Left kidney (tissue), 8 donors: ENCODE measurements at places on chromosomes 16 and 17.

DNA sequence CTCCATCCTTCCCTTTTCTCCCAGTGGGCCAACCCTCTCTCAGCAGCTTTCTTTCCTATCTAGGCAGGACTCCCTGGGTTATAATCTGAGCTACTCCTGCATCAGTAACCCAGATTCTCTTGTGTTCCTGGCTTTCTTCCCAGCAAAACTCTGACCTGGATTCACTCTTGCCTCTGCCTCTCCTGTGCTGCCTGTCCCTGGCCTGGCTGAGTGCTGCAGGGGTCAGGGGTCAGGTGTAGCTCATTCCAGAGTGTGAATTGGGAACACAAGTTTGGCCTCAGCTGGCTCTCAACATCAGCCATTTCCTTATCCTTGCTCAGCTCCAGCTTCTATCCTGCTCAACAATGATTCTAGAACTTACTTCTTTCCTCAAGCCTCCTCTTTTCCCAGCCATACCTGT lies 2.5 kb upstream of the ST6GALNAC2 start:
- no peak for DNase-seq

GRCh38 chr17:42407289-42407836 lies 15.7 kb downstream of the CAVIN1 start:
- peak; percentile 37 for DNase-seq

GRCh38 chr17:71176331-71176730 lies 944.5 kb upstream of the SOX9 start:
- no peak for DNase-seq

GRCh38 chr17:9038380-9038779 lies 17.1 kb downstream of the NTN1 start:
- DNase-seq = no peak

- DNase-seq = no peak
These were observed 96.4 kb upstream of the SHISA6 start for GRCh38 chr17:11144358-11145233.

- DNase-seq = no peak
These were observed 369.0 kb upstream of the EEF2KMT start for GRCh38 chr16:5466551-5466950.

DNA sequence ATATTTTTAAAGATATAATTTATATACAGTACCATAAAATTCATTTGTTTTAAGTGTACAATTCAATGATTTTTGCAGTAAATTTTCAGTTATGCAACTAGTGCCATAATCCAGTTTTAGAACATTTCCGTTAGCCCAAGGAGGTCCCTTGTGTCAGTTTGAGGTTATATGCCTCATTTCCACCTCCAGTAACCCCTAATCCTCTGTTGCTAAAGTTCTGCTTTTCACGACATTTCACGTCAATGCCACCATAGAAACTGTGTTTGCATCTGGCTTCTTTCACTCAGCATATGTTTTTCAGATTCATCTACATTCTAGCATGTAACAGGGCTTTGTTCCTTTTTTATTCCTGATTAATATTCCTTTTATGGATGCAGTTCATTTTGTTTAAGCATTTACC lies 42.4 kb upstream of the NUDT7 start:
- no peak for DNase-seq

DNA sequence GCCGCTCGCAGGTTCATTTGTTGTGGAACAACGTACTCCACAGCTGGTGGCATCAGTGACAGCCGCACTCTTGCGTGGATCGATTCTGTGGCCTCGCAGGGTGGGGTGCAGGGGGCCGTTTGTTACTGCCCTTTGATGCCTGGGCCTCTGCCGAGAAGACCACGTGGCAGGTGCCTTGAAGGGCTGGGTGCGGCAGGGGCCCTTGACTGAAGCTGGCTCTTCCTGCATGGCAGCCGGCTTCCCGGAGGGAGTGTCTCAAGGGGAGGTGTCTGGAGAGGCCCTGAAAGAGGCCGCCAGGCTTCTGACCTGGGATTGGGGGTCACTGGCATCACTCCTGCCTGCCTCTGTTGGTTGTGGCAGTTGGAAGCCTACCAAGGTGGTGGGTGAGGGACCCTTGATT lies 43.8 kb downstream of the TBCD start:
- DNase-seq = no peak

- DNase-seq = peak; percentile 44
These were observed 14.4 kb downstream of the HID1 start for GRCh38 chr17:74957935-74958740.

DNA sequence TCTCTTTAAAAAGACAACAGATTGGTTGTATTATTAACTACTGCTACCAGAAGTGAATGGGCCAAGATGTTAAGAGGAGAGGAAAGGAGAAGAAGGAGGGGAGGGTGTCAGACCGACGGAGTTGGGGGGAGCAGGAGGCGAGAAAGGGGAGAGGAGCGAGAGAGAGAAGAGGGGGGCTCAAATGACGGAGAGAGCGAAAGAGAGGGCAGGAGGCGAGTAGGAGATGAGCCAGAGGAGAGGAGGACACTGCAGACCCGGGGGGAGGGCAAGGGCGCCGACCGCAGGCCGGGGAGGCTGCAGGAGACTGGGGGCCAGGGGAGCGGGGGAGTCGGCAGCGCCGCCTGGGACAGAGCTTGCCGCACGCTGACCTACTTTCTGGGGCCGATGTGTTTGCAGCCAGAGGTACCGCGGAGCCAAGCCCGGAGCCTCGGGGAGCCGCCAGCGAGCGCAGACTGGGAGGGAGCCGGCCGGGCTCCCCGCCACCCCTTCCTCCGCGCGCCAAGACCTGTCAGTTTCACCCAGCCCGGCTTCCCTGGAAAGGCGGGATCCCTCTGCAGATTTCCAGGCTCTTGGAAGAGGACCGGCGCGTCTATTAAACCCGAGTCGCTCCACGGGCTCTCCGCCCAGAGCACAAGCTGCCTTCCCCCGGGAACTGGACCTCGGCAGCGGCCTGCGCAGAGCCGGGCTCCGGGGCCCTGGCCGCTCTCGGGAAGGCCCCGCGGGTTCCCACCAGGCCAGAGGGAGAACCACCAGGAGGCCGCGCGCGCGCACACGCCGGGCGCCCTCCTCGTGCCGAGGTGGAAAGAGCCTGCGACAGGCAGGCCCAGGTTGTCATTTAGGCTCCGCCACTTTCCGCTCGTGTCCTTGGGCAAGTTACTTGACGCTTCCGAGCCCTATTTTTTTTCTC lies 74.6 kb downstream of the CMC2 start:
- peak; percentile 46 for DNase-seq

- no peak for DNase-seq
These were observed 20.5 kb downstream of the EIF4A3 start for GRCh38 chr17:80126449-80126715.

DNA sequence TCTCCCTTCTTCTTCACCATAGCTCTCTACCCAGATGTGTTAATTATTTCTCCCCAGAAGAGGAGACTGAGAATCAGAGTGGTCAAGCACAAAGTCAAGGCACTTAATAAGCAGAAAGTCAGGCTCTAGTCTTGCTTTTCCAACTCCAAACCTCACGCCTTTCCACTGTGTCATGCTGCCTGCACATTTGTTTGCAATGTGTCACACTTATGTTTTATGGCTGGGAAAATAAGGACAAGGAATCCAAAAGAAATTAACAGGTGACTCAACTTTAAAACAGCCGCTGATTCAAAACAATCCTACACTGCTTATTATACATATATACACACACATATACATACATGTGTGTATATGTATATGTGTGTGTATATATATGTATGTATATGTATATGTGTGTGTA lies 255.7 kb upstream of the DYNLRB2 start:
- no peak for DNase-seq

DNA sequence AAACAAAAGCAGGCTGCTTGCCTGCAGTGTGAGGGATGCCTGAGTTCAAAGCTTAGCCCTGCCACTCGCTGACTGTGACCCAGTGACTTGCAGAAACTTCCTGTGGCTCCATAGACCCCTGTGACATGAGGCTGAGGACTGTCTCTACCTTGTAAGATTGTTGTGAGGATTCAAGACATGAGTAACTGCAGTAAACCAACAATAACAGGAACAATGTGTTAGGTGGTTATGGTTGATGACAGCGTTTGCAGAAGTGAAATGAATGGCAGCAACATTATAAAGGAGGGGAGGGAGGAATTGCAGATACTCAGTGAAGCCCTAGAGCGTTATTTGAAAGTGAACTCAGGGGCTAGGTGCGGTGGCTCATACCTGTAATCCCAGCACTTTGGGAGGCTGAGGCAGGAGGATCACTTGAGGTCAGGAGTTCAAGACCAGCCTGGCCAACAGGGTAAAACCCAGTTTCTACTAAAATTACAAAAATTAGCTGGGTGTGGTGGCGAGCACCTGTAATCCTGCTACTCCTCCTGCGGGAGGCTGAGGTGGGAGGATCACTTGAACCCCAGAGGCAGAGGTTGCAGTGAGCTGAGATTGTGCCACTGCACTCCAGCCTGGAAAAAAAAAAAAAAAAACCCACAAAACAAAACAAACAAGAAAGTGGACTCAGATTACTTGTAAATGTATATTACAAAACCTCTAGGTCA lies 33.5 kb upstream of the EMP2 start:
- DNase-seq = no peak

DNA sequence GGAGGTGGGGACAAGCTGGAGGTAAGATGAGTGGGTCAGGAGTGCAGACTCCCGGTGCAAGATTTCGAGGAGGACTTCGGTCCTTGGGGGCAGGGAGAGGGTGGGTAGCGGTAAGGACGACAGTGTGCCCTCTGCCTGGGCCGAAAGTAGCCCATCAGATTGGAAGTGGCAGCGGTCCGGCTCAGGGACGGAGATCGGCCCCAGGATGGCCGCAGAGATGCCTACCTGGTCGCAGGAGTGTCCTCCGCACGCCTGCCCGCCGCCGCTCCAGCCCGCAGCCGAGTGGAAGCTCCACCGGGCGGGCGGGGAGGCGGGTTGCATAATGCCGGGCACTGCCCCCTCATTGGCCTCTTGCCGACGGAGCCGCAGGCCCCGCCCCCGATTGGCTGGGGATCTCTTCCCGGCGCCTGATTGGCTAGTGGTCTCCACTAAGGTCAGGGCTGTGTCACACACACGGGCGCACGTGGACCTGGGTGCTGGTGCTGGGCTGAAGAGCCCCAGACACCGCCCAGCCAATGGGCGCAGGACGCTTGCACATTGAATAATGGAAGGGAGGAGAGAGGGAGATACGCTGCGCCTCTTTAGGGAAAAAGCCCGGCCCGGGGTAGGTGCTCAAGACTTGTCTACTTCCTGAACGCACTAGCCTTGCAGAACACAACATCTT lies at the start of gene PER1:
Gene PER1 (minus strand): TSS at position 293 of the 664 bp plus-strand sequence. CDS start 1,698 bp downstream, outside the sequence.
- peak; percentile 92 for DNase-seq

DNA sequence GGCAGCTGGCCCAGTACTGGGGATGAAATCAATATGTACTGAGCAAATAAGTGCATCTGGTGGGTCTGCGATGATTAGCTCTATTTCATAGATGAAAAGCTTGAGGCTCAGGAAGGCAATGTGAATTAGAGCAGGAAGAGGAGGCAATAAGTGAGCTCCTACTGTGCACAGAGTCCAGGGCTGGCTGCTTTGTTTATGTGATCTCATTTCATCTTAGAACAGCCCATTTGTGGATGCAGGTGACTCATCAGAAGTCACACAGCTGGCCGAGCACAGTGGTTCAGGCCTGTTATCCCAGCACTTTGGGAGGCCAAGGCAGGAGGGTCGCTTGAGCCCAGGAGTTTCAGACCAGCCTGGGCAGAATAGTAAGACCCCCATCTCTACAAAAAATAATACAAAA lies 7.1 kb downstream of the TMEM114 start:
- no peak for DNase-seq

GRCh38 chr16:28212532-28212873 lies 738 bp upstream of the XPO6 start:
- DNase-seq = no peak

GRCh38 chr17:81509972-81510784 lies 2.4 kb downstream of the ACTG1 start:
- no peak for DNase-seq

DNA sequence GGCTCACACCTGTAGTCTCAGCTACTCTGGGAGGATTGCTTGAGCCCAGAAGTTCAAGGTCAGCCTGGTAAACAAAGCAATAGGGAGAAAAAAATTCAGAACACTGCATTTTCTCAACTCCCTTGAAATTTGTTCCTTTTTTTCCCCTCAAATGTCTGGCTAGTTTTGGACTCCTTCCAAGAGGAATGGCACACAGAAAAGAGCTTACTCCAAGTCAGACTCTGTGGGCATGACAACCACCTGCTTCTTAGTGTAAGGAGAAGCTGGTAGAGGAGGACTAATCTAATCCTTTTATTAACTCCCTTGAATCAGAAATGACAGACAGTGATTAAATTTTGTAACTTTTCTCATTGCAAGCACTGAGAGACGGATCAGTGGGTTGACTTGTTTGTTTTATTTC lies 27.9 kb upstream of the HYDIN start:
- no peak for DNase-seq

DNA sequence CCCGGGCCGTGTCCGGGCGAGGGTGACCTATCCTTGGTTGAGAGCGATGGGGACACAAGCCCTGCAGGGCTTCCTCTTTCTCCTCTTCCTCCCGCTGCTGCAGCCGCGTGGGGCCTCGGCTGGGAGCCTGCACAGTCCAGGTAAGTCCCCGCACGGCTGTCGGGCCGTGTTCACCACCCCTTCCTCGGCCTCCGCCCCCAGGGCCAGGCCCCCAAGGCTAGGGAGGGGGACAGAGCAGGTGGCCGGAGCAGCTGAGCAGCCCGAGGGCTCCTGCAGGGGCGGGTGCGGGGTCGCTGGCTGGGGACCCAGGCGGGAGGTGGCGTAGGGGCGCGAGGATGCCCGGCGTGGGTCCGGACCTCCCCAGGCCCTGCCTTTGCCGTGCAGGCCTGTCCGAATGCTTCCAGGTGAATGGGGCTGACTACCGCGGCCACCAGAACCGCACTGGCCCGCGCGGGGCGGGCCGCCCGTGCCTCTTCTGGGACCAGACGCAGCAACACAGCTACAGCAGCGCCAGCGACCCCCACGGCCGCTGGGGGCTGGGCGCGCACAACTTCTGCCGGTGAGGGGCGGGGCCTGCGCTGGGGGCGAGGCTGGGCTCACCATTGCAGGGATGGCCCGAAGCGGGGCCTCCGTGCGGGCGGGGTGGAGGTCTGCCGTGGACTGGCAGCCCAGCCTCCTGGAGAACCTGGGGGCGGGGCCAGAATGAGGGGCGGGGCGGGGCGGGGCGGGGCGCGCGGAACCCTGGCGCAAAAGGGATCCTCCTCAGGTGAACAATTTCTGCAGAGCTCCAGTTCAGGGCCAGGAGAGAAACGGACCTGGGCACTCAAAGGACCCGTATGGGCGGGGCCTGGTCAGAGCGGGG lies 631 bp downstream of the KREMEN2 start:
- no peak for DNase-seq

DNA sequence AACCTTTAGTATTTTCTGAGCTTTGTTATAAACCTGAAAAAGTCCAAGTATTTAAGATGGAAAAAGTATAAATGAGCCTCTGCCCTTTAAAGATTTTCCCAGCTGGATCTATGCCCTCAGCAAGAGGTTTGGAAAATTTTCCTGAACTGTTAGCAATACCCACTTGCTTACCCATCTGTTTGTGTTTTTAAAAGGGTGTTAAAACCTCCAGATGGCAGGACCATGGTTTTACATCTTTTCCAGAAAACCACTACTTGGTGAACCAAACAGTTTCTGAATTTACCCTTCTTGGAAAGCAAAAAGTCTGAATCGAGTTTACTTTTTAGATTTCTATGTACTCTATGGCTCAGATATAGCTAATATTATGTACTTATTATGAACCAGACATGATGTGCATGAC lies 719 bp downstream of the PMFBP1 start:
- DNase-seq = no peak
